ENCODE measurements at places on chromosomes 7 and 10. TPM values are rescaled to one million over a fixed set of nuclear protein-coding genes. Genes with fewer than 3 reads are reported as not detected.

PON1 gene
- not detected for total RNA-seq

RBP3 gene
- total RNA-seq, result not detected

MMRN2 gene
- total RNA-seq, result 4.7 TPM

CH25H gene
- total RNA-seq, result 0.78 TPM

NOLC1 gene
- 45.7 TPM for total RNA-seq

All from subcutaneous preadipocyte (primary cell).